ENCODE measurements at places on chromosomes 12 and 14.

DNA sequence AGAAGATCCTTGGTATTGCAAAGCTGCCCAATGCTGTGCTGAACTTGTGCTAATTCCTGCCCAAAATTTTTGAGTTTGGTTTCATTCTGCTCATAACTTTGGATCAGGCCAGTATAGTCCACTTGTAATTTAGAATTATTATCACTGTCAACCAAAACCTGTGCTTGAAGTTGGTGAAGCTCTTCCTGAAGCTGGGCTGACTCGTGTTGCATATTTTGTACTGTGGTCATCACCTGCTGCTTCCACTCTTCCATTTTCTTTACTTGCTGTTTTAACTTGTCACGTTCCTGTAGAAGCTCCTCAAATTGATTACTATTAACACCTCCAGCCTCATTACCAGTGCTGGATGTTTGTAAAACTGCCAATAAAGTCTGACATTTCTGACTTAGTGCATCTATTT, 35.8 kb downstream of the TRIP11 start:
- DNase-seq = no peak

GRCh38 chr14:21255385-21256101, 13.7 kb downstream of the HNRNPC start:
- no peak for DNase-seq

DNA sequence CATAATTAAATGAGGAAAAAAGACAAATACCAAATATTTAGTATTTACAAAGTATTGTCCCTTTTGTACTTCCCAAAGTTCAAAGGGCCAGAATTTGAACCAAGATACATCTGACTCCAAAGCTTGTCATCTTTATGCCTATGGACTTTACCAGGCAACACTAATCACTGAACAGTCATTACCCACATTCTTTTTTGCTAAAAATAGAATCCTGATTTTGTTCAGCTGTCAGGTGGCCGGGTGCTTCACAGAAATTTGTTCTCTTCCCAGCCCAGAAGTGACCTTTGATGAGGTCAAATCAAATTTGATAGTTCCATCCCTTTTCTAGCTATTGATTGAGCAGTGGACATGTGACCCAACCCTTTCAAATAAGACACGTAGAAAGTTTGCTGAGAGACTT, 121.6 kb downstream of the LLPH start:
- no peak for DNase-seq

- peak; percentile 13 for DNase-seq
Measured at GRCh38 chr12:76085520-76085868, 1.0 kb upstream of the NAP1L1 start.

GRCh38 chr12:2580821-2581220, 213.9 kb upstream of the FKBP4 start:
- DNase-seq = no peak

DNA sequence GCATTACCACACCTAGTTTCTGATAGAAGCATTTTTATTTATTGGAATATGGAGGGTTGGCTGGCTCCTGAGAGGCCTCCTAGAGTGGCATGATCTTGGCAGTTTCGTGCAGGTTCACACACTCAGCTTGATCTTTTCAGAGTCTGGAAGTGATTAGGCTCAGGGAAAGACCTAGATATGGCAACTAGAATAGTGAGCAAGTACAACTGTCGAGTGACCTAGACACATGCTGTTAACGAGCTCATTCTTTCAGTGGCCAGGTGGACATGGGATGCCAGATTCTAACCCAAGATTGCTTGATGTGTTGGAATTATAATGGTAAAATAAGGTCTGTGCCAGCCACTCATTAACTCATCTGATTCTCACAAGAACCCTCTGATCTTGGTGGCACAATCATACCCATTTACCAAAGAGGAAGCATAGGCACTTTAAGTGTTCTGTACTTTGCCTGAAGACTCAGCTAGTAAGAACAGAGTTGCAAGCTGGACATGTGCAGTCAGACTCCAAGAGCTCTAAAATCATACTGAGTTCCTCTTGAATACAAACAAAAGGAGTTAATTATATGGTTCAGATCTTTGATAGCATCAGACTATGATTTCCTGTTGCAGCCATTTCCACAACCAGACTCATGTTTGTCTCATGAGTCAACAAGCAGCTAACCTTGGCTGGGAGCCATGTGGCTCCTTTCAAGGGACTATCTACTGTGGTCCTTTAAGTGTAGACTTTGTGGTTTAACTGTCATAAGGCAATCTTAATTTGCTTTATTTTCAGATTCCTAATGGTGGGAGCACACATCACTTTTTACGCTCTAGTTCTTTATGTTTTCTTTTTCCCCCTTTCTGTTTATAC, 144.2 kb downstream of the PLEKHA5 start:
- DNase-seq = peak; percentile 64

- DNase-seq = peak; percentile 85
Measured at GRCh38 chr14:66395300-66395699, 90.9 kb upstream of the CCDC196 start.

DNA sequence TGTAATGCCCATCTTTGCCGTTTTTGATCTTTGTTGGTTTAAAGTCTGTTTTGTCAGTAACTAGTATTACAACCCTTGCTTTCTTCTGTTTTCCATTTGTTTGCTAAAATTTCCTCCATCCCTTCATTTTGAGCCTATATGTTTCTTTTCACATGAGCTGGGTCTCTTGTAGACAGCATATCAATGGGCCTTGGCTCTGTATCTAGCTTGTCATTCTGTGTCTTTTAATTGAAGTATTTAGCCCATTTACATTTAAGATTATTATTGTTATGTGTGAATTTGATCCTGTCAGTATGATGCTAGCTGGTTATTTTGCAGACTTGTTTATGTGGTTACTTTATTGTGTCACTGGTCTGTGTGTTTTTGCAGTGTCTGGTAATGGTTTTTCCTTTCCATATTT, 913.2 kb downstream of the TRHDE start:
- DNase-seq = no peak

DNA sequence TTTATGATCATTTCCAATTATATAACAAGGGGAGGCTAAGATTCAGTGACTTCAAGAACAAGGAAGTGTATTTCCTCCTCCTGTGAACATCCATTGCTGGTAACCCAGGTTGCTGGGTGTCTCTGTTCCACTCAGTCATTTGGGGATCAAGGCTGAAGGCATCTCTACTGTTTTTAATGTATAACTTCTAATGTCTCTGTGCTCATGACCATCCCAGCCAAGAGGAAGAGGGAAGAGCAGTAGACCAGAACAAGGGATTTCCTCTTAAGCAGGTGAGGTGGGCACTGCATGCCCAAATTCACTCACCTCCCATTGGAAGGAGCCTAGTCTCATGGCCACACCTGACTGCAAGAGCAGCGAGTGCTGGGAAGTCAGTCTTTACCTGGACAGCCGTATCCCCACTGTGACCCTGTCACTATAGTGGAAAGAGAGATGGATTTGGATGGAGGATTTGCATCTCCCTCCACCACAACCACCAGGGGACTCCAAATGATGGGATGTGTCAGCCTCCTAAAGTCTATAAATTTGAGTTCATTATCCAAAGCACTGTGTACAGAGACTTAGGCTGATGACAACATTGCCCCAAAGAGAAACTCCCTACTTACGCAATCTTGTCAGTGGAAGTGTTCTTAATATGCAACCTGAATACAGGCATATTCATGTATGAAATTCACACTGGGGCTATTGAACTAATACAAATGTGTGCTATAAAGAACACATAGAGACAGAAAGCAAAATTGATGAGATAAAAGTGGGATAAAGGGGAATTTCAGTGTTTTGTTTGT, 368.7 kb downstream of the TMEM132D start:
- DNase-seq = no peak

DNA sequence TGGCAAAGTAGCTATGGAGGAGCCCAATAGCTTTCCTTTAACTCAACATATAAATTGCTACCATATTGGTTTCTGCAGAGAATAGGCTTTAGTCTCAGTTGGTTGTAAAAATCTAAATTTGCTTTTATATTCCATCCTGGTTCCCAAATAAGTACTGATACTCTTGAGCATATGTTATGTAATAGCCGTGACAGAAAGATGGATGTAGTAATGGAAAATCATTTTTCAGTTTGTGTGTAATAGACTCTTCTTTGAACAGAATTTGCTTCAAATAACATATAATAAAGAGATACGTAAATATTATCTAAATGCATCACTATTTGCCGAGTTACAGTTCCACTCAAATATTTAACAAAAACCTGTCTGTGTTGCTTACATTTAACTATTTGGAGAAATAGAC, 271.6 kb downstream of the LRFN5 start:
- DNase-seq = no peak

DNA sequence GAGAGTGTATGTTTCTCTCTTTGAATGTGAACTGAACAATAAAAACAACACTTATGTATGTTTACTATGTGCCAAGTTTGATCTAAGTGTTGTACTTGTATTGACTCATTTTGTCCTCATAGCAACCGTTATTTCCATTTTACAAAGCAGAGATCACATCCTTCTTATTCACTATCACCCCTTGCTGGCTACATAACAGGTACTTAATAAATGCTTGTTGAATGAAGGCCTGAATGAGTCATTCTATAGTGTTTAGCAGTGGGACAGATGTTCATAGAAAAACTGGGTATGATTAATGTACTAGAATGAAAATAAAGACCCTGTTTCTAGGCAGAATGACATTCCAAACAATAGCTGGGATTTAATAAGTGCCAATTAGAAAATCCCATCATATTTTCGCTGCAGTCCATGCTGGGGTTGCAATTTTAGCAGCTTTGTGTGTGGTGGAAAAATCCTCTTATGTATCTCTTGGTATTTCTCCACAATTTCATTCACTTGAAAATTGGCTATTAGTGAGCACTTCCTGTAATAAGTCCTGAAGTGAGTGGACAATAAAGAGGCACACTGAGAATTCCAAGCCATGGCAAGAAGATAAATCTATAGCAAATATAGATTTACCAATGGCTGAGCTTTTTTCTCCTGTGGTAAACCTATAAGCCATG, 86.0 kb downstream of the FAR2 start:
- DNase-seq = no peak

DNA sequence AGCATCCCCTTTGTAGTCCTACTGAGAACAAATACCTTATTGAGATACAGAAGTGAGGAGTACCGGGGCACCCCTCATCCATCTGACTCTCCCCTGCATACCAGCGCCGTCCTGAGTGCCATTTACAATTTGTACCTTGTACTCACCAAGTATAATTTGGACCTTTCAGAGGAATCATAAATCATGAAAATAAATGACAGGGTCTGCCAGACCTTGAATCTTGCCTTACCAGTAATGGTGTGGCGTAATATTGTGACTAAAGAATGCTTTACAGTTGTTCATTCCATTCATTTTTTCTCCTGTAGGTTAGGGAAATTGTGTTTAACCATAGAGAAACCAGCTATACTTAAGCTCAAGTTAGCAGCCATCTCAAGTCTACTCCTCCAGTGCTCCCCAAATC, 243.7 kb upstream of the RGS6 start:
- DNase-seq = no peak

DNA sequence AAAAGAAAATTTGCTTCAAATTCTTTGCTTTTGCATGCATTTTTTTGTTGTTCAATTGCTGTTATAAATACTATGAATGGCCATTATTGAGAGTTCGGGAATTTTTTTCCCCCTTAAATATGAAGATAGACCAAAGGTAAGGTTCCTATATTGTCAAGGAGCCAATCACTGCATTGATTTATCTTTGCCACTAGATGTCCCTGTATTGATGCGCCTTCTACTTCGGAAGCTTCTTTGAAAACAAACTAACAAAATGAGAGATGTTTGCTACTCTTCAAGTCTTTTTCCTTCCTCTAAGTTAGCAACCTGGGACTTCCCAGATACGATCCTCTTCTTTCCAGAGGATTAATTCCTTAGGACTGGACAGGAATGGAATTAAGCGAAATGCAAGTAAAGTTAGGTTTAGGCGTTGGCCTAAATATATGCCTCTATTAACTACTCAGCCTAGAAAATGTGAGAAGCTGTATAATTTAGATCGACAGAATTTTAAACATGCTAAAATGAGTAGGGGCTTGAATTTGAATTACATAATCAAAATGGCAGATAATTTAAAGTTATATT, 318.1 kb downstream of the AEBP2 start:
- DNase-seq = no peak

DNA sequence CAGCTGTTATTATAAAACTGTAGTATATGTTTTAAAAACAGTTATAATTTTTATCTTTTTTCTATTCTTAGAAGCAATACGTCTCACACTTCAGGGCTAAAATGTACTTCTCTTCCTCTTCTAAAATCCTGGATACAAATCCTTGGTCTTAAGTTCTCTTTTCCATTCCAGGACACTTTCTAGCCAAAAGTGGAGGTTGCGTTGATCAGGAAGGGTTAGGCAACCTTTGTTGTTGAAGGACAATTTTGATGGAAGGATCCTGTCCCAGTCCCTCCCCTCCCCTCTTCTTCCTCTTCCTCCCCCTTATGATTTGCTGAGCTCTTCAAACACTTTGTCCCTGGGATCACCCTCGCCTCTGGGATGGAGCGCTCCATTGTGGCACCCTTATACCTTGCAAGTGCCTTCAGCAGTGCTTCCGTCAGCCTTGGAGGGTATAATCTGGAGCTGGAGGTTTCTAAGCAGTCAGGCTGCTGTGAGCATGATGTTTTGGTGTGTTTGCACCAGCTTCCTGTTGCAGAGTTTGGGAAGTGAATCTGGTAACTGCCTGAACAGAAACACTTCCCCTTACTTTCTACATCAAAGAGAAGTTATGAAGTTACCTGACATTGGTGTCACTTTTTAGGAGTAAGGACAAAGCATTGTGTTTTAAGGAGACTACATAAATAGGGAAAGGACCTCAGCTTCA, 87.4 kb upstream of the SLC38A2 start:
- peak; percentile 44 for DNase-seq

DNA sequence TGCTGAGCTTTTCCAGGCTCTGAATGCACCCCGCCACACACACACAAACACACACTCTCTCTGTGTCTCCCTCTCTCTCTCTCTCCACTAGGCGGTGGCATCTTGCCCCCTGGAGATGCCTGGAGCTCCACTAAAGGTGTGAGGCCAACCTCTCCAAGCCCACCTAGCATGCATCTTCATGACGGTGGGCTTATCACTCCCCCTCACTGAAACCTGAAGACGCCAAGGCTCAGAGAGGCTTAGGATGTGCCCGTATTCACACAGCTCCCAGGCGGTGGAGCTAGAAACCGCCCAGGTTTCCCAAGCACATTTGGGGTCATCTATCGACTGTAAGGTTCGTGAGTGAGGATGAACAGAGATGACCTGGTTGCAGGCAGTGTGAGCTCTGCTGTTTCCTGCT, 42.6 kb upstream of the BCL11B start:
- DNase-seq = no peak

GRCh38 chr14:95123891-95124579, 33.3 kb downstream of the DICER1 start:
- DNase-seq = no peak

GRCh38 chr14:75753696-75754095, 92.7 kb downstream of the TTLL5 start:
- DNase-seq = no peak

GRCh38 chr12:42468341-42468821, 121.2 kb downstream of the PRICKLE1 start:
- DNase-seq = peak; percentile 14

Data from T-helper 2 cell (primary cell).